Posterior vena cava (tissue), 2 donors: ENCODE measurements at places on chromosomes 16 and 17. TPM values are rescaled to one million over a fixed set of nuclear protein-coding genes. Genes with fewer than 3 reads are reported as not detected.

The TUBB3 gene
- 5.9 TPM for total RNA-seq

The HS3ST3B1 gene
- 0.62 TPM for total RNA-seq

The B4GALNT2 gene
- total RNA-seq, result 0.10 TPM

The CHMP1A gene
- total RNA-seq, result 47.1 TPM

The MYL11 gene
- not detected for total RNA-seq
